Esophagus squamous epithelium (tissue), 5 donors: ENCODE measurements at places on chromosomes 1 and 21. TPM values are rescaled to one million over a fixed set of nuclear protein-coding genes. Genes with fewer than 3 reads are reported as not detected.

KRTAP15-1 gene
- not detected for total RNA-seq

DNA sequence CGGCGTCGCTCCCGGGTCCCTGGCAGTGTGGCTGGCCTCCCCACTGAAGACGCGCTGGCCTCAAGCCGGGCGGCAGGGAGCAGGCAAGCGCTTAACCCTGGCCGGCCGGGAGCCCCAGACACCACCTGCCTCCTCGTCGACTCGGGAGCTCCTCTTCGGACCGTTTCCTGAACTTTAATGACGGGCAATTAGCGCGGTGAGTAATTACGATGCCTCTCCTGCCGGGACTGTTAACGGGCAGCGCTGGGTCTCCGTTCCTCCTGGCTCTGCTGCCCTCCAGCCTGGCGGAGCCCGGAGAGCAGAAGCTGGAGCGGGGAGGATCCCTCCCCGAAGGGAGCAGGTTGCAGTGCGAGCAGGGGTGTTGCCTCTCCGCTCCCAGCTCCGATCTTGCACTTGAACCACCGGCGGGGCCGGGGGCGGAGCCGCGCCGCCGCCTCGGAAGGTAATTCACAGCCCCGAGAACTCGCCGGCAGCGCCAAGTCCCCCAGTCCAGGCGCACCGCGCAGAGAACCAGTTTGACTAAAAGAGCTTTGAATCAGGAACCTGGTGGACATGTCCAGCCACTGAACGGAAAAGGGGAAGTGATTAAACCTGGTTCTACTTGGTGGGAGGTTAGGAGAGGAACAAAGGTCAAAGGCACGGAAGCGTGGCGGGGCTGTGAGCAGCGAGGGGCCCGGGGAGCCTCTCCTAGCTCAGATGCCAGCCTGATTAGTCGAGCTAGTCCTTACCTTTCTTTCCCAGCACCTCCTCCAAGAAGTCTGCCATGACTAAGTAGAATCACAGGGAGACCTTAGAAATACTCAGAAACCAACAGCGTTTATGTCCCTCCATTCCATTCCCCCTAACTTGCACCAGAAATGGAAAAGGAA, 18.3 kb upstream of the PLEKHA6 start:
- DNase-seq = no peak

DNA sequence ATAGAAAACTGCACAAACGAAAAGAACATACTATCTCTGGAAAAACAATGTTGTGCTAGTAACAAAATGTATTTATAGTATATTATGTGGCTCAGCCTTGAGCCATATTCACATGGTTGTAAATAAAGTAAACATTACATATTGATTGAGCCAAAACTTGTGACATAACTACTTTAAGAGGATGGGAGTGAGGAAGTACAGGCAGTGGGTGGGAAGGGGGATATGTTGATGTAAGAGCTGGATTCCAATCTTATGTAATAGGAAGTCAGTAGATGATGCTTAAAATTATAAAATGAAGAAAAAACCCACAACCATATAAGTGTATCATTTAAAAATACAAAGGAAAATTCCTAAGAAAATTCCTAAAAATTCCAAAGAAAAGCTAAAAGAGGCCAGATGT, 42.7 kb downstream of the RHOU start:
- no peak for DNase-seq

GDAP2 gene
- 19.8 TPM for total RNA-seq

- no peak for DNase-seq
Measured at GRCh38 chr1:242828828-242829227, 304.3 kb upstream of the PLD5 start.
